ENCODE measurements at places on chromosomes 7 and 10.
A peak's percentile ranks its signal among the peaks of the same experiment; 100 is the strongest.

DNA sequence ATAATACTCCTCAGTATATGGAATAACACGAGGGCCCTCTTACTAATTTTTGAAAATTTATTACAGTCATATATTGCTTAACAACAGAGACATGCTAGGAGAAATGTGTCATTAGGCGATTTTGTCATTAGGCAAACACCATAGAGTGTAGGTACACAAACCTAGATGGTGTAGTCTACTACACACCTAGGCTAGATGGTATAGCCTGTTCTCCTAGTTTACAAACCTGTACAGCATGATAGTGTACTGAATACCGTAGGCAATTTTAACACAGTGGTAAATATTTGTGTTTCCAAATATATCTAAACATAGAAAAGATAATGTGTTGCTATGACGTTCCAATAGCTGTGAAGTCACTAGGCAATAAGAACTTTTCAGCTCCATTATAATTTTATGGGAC is 12.8 kb downstream of the OR2F1 start:
- DNase-seq: no peak

DNA sequence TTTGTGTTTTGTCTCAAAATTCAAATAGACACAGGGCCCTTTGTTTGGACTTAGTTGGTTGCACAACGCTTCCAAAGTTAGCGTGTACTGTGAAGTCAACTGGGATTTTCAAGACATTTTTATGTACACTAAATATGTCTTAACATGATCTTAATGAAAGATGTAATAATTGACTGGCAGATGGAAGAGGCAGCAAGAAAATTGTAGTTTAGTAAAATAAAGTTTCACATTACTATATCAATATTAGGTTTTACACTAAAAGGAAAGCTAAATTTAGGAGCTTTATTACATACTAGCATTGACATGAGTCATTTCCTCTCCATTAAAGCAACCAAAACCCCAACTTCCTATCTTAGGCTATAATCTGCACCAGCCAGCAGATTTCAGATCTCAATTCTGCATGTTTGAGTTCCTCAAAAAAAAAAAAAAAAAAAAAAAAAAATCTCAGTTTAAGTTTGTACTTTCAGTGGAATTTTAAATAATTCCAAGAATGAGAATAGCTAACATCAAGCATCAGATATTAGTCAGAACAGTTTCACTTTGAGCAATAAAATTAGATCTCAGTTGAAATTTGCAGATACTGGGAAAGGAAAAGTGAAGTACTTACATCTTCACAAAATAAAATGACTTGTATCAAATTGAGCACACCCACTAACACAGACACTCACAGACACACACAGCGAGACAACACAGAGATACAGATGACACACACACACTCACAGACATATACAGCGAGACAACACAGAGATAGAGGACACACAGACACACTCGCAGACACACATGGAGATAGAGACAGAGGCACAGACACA is 346.6 kb upstream of the KLF6 start:
- DNase-seq: no peak

- no peak for DNase-seq
Observed at GRCh38 chr7:92325858-92326257, 80.1 kb downstream of the ANKIB1 start.

GRCh38 chr10:126334272-126334671 is 54.0 kb downstream of the ADAM12 start:
- no peak for DNase-seq

DNA sequence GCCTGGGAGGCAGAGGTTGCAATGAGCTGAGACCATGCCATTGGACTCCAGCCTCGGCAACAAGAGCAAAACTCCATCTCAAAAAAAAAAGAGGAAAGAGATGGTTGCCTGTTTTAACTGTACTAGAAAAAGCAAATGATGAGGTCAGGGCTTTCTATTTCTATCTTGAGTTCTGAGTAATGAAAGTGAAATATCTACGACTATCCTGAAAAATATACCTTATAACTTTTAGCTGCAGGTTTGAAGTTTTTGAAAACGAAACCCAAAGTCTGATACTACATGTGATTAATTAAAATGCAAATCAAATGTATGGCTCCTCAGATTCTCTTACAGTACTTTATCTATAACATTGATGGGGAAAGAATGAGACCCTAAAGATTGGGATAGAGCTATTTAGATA is 636.2 kb upstream of the LRRN3 start:
- no peak for DNase-seq

- DNase-seq: no peak
Observed at GRCh38 chr7:155983176-155983815, 171.0 kb upstream of the SHH start.

GRCh38 chr10:8103543-8103942 is 49.1 kb downstream of the GATA3 start:
- no peak for DNase-seq

DNA sequence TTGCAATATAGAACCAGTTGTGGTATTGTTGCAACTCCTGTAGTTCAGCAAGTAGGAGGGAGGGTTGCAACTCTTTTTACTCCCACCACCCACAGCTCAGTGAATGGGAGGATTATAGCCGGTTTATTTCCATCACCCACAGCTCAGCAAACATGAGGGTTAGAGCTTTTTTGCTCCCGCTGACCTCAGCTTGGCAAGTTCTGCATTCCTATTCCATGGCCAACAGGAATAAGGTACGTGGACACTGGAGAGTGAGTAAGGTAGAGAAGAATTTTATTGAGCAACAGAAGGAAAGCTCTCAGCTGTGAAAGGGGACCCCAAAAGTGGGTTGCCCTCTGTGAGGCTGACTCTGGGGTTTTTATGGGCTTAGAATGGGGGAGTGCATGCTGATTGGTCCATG is 167.1 kb upstream of the SMIM30 start:
- DNase-seq: no peak

DNA sequence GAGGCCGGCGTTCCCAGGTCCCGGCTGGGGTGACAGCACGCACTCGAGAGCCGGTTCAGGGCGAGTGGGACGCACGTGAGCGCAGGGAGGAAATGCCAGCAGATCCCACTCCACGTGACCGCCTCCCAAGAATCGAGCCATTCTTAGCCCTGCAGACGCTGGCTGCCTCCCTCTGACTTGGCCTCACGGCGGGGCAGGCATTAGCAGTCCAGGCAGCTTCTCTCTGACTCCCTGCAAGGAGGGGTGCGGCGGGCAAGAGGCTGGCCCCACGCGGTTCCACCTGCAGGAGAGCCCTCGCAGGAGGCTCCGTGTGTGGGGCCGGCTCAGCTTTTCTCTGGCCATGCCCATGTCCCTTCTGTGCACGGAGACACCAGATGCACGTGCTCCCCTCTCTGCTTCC is 10.1 kb downstream of the GPR146 start:
- DNase-seq: peak; percentile 78

DNA sequence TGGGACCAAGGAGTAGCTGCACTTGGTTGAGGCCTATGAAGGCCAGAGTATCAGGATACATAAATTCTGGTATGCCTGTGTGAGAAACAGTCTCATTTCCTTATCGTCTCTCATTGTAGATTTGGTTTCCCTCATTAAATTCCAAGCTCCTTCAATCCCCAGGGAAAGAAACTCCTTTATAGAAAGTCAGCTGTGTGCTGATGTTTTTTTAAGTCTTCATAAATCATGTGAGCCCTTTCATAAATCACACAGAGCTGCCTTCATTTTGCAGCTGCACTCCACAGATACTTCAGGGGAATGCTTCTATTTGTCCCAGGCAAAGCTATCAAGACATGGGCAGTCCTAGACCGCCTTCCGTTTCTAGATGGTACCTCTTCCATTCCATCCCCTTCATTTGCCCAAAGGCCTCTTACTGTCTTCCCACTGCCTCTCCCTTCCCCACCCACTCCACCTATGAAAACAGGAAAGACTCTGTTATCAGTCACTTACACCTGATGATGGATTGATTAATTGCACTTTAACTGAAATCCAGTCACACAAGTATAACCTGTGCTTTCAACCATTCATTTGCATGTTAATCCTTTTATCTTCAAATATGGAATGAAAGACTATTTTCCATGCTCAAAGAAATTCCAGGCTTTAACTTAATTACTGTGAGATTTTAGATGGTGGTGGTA is 290.2 kb downstream of the C7orf25 start:
- no peak for DNase-seq

GRCh38 chr7:100126239-100126930 is 382 bp upstream of the MBLAC1 start:
- no peak for DNase-seq

GRCh38 chr10:133237588-133238465 is at the start of gene VENTX:
TSS of gene VENTX (plus strand) at chr10:133237855. CDS start at chr10:133237915, 60 bp downstream.
- no peak for DNase-seq

DNA sequence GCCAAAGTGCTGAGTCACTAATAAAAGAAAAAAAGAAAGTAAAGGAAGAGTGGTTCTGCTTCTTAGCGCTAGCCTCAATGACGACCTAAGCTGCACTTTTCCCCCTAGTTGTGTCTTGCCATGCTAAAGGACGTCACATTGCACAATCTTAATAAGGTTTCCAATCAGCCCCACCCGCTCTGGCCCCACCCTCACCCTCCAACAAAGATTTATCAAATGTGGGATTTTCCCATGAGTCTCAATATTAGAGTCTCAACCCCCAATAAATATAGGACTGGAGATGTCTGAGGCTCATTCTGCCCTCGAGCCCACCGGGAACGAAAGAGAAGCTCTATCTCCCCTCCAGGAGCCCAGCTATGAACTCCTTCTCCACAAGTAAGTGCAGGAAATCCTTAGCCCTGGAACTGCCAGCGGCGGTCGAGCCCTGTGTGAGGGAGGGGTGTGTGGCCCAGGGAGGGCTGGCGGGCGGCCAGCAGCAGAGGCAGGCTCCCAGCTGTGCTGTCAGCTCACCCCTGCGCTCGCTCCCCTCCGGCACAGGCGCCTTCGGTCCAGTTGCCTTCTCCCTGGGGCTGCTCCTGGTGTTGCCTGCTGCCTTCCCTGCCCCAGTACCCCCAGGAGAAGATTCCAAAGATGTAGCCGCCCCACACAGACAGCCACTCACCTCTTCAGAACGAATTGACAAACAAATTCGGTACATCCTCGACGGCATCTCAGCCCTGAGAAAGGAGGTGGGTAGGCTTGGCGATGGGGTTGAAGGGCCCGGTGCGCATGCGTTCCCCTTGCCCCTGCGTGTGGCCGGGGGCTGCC is at the start of gene IL6:
Gene IL6, plus strand, starts transcription at position 294 of the 807 bp plus-strand sequence. Its CDS starts 63 bp downstream, at position 357.
- peak; percentile 96 for DNase-seq

GRCh38 chr7:155763691-155764437 is 48.4 kb downstream of the SHH start:
- no peak for DNase-seq

DNA sequence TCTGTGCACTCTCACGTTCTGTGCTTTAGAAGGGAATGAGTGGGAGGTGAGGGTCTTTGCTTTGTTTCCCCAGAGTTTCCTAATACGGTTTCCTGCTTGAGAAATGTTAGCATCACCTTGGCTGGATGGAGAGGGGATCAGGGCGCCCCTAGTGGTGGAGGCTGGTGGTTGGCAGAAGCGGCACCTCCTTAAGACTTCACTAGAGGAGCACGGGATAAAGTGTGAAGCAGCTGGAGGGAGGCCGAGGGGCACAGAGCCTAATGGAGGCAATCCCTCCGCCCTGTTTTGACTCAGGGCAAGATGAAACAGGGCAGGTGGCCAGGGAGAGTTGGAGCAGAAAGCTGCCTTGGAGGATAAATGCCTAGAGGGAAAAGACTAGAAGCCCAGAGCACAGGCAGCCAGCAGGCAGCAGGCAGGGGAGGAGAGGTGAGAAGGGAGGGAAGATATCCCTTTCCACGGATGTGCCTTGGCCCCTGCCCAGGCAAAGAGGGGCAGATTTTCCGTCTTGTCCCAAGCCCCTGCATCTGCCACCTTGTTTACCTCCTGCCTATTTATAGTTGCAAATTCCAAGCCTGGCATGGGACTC is 56.0 kb upstream of the BTRC start:
- DNase-seq: peak; percentile 82

DNA sequence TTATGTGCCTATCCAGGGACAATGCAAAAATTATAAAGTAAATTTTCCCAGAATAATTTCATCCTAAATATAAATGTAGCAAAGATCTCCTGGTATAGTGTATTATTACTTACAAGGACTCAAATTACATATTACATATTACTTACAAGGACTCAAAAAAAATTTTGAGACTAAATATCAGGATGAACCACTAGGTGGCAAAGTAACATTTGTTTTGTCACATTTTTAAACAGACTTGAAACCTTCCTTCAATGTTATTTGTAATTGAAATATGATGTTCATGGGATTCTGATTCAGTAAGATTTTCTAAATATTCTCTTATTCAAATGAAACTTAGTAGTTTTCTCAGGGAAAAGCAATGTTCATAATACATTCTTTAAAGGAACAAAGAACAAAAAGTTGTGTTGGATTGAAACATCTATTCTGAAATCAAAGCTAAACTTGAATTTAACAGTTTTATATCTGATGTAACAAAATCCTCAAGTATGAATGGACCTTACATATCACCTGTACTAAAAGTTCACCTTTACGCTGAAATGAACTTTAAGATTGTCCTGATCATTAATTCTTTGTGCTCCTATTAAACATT is 74.3 kb upstream of the GNAI1 start:
- DNase-seq: no peak

DNA sequence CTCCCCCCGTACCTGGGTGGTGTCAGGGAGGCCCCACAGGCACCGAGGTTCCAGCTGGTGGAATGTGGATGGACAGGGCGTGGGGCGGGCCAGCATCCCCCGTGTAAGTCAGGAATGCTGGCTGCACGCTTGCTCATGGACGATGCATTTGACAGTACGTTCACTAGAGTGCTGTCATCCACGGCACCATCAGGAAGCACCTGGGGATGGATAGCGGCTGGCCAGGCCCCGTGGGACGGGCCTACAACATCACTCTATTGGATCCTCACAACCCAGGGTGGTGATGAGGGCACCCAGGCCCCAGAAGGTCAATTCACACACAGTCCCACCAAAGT is 63.6 kb downstream of the INSIG1 start:
- no peak for DNase-seq

DNA sequence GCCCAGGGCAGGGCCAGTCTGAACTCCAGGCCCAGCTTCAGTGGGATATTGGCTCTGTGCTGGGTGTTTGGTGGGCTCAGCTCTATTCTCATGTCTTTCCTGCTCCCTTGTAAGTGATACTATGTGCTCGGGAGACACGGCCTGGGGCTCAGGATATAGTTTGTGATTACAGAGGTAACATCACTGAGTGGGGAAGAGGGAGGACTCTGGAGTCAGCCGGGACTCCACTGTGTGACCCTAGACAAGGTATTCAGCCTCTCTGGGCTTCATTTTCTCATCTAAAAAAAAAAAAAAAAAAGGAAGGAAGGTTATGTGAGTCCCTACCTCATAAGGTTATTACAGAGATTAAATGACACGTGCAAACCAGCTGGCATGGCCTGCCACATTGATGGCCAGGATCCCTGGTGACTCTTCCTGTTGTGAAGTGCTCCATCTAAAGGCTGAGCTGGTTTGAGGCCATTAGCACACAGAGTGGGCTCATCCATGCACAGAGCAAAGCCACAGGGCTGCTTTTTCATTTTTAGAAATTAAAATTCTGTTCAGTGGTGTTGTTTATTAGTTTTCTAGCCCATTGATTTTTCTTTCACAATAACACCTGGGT is 15.7 kb downstream of the SLC13A4 start:
- no peak for DNase-seq

- no peak for DNase-seq
Observed at GRCh38 chr10:82914655-82915136, 1039.7 kb downstream of the NRG3 start.

- no peak for DNase-seq
Observed at GRCh38 chr10:75367021-75367487, 34.5 kb downstream of the ZNF503 start.

Data from right cardiac atrium (tissue), 5 donors.